ENCODE measurements at places on chromosomes 4 and X.

- no peak for DNase-seq
Measured at GRCh38 chrX:46961097-46961496, 48.9 kb downstream of the JADE3 start.

DNA sequence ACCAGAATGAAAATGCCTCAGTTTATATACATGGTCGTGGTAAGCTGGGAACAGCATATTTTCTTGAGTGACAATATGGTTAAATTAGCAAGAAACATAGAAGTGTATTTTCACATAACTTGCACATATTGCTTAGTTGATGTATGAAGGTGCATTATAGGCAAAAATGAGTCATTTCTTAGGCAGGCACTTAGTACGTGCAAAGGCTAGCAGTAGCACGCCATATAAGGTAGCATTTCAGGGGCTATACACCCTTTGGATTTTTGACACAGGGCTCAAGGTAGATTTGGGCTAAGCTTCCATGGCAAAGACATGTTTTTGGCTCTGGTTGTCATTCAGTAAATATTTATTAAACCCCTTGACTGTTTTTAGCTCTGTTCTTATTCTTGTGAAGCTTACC lies 33.1 kb downstream of the PCDH7 start:
- DNase-seq = no peak

DNA sequence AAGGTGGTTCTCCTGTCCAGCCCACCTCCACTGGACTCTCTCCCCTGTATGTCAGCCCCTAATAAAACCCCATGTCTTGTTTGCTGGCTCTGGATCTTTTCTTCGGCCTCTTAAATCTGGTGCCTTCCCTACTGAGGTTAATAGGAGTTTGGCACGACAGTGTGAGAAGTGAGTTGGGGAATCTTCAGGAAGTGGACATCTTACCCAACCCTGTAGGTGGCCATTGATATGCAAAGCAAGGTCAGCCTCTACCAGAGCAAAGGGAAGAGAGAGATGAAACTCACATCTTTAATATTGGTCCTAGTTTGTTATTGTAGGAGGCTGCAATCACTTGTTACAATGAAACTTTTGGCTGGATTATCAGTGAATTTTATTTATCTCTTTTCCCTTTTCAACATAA lies 111.7 kb downstream of the CHRDL1 start:
- no peak for DNase-seq

DNA sequence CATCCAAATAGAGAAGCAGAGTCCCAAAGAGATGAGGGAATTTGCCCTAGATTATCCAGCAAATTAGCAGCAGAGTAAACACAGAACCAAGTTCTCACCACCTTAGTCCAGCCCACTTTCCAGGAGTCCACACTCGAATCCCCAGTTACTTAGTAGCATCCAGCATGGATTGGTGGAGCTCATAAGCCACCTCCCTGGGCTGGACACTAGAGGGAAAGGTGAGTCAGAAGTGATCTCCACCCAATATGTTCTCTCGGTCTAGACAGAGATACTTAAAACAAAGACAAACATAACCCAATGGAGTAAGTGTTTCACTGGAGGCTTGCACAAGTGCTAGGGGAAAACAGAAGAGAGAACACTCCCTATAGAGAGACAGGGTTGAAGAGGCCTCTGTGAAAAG lies 105.1 kb upstream of the CPEB2 start:
- no peak for DNase-seq
